ENCODE measurements at places on chromosomes 3 and 15.

DNA sequence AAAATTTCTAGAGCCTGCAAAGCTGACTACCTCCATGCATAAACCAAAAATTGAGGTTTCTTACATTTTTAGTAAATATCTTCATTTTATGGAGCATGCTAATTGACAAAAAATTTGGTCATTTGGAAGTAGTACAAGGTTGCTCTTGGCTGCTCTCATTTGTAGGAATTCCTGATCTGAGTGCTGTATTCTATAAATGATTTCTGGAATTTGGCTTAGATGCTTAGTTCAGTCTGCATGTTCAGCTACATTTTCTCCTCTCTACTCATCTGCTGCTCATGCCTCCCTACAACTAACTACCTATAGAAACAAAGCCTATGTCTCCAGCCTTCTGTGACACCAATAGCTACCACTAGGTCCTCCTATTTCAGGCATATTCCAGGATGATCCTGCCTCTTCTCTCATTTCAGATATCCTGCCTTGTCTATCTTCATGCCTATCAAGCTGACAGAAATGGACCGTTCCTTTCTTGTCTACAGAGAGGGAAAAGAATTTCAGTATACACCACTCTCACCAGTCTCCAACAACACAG, 901.1 kb downstream of the TBL1XR1 start:
- DNase-seq: no peak

DNA sequence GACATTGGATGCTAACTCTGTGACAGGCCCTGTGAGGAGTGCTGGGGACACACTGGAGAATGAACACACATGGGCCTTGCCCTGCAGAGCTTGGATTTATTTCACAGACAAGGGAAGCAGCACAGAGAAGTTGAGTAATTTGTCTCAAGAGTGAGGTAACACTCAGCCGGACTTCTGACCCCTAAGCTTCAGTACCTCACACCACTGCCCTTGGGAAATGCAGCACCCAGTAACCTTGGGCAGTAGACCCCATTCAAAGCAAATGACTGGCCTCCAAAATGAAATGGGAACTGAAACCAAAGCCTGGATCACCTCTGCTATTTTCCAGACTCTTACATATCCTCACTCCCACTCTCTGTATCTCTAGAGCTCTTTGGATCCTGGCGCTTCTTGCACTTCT, 37.3 kb downstream of the RFT1 start:
- no peak for DNase-seq

DNA sequence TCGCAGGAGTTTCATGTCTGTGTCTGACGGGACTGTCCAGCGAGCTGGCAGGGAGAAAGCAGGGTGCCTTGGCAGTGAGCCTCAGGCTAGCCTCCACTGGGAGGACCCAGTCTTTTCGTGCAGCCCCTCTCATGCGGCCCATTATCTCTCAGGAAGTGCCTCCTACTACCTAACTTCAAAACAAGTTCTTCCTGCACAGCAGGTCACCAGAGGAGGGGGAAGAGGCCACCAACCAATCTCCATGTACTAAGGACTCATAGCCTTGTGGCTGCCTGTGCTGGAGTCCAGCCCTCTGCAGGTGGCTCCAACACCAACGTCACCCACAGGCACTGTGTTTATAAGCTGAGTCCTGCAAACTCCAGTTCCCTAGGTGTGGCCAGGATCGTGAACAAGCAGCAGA, 4.8 kb downstream of the VIPR1 start:
- DNase-seq: peak; percentile 49

DNA sequence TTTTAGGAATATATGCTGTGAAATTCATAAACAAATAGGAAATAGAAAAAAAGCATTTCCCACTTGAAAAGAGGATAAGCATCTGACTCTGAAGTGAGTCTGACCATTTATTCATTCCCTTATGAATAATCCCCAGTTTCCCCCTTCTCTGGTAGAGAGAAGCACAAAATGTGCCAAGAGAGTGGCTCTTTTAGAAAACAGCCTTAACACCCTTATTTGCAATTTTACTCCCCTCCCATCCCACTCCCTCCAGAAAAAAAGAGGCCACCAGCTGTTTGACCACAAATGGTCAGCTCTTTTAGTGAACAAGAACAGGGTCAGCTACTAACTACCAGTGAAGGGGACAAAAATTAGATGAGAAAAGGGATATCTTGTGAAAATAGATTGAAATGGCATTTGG, 184.5 kb upstream of the ADAMTS9 start:
- no peak for DNase-seq

- DNase-seq: no peak
Measured at GRCh38 chr3:64160000-64160695, 65.1 kb downstream of the PRICKLE2 start.

- no peak for DNase-seq
Measured at GRCh38 chr3:58612830-58613229, 35.6 kb upstream of the FAM107A start.

GRCh38 chr3:129211772-129212171, 28.1 kb upstream of the CNBP start:
- peak; percentile 58 for DNase-seq

- no peak for DNase-seq
Measured at GRCh38 chr3:28586325-28586724, 237.7 kb upstream of the AZI2 start.

- no peak for DNase-seq
Measured at GRCh38 chr3:185797993-185798830, 26.6 kb downstream of the IGF2BP2 start.

GRCh38 chr3:29912600-29913288, 631.9 kb downstream of the RBMS3 start:
- no peak for DNase-seq

- DNase-seq: no peak
Measured at GRCh38 chr3:58355179-58355578, 22.5 kb downstream of the PXK start.

- no peak for DNase-seq
Measured at GRCh38 chr3:108088697-108089096, 2.1 kb downstream of the CD47 start.

GRCh38 chr3:57063032-57063431, 2.6 kb downstream of the SPATA12 start:
- no peak for DNase-seq

DNA sequence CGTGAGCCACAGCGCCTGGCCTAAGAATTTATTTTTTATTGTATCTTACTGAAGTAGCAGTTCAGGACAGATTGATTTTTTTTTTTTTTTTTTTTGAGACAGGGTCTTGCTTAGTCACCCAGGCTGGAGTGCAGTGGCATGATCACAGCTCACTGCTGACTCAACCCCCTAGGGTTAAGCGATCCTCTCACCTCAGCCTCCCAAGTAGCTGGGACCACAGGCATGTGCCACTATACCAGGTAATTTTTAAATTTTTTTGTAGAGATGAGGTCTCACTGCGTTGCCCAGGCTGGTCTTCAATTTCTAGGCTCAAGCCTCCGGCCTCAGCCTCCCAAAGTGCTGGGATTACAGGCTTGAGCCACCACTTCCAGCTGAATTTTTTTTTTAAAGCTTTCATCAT, 99.8 kb upstream of the HERC1 start:
- no peak for DNase-seq

GRCh38 chr3:51986010-51986947, 2.9 kb downstream of the ACY1 start:
- peak; percentile 23 for DNase-seq
